ENCODE measurements at places on chromosomes 4 and X.

- DNase-seq: no peak
Observed at GRCh38 chrX:7789200-7789599, 53.8 kb upstream of the VCX start.

DNA sequence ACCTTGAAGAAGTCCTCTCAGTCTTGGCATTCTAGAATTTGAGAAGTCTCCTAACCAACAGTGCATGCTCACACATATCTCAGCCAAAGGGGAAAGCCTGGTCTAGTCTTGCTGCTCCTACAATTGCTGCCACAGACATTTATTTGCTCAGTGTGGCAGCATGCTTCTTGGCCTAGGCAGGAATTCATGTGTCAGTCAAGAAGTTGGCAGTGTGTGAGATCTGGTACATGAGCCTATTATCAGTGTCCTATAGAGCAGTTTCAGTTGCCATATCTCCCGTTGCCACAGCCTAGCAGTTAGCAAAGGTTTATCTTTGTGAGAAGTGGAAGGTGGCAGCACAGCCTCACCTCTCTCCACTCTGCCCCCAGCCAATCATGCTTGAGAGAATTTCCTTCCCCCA lies 176.9 kb upstream of the ARHGEF9 start:
- DNase-seq: no peak

DNA sequence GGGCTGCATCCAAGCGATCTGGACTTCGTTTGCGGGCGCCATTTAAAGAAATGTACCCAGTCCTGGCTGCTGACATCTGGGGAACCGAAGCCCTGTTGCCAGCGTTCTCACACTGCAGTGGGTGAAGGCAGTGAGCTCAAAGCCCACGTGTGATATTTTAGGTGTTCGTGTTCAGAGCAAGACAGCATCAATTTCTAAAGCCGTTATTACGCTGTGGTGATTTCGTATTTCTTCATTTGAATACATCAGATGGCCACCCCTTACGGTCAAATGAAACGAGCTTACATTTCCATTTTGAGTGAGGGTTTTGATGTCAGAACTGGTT lies 376 bp upstream of the C4orf36 start:
- DNase-seq: no peak

DNA sequence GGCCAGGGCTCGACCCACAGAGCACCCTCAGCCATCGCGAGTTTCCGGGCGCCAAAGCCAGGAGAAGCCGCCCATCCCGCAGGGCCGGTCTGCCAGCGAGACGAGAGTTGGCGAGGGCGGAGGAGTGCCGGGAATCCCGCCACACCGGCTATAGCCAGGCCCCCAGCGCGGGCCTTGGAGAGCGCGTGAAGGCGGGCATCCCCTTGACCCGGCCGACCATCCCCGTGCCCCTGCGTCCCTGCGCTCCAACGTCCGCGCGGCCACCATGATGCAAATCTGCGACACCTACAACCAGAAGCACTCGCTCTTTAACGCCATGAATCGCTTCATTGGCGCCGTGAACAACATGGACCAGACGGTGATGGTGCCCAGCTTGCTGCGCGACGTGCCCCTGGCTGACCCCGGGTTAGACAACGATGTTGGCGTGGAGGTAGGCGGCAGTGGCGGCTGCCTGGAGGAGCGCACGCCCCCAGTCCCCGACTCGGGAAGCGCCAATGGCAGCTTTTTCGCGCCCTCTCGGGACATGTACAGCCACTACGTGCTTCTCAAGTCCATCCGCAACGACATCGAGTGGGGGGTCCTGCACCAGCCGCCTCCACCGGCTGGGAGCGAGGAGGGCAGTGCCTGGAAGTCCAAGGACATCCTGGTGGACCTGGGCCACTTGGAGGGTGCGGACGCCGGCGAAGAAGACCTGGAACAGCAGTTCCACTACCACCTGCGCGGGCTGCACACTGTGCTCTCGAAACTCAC lies 3.6 kb downstream of the MID1IP1 start:
- peak; percentile 4 for DNase-seq

DNA sequence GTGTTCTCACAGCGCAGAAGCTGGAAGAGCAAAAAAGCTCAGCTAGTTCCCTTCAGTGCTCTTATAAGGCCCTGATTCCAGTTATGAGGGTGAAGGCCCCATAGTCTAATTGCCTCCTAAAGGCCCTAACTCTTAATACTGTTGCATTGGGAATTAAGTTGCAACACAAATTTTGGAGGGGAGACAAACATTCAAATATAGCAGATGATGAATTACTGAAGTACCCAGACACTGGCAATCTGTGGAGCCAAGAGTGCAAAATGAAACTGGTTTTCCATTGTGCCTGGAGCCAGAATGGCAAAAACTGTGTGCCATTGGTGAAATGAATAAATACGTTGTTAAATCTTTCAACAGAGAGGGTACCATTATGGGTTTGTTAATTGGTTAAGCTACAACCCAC lies 356.0 kb downstream of the PPARGC1A start:
- no peak for DNase-seq

DNA sequence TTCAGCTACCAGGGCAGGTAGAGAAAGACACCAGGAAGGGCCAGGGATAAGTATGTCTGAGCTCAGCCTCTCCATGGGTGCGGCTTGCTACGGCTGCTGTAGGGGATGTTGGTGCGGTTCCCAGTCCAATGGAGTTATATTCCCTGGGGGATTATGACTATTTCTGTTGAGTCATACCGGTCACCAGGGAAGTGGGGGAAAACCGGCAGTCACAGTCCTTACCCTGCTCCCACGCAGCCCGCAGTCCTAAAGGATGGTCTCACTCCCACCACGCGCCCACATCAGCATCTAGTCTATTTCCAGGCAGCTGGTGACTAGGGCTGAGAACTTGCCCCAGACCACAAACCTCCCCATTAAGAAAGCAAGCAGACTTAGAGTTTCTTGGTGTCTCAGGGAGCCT lies 191.6 kb downstream of the VEGFC start:
- DNase-seq: no peak

- no peak for DNase-seq
Observed at GRCh38 chr4:84954982-84955567, 11.4 kb downstream of the WDFY3 start.

GRCh38 chr4:20253735-20254409 lies 2.2 kb downstream of the SLIT2 start:
- DNase-seq: no peak

GRCh38 chrX:94576367-94577004 lies 902.5 kb downstream of the FAM133A start:
- DNase-seq: no peak

DNA sequence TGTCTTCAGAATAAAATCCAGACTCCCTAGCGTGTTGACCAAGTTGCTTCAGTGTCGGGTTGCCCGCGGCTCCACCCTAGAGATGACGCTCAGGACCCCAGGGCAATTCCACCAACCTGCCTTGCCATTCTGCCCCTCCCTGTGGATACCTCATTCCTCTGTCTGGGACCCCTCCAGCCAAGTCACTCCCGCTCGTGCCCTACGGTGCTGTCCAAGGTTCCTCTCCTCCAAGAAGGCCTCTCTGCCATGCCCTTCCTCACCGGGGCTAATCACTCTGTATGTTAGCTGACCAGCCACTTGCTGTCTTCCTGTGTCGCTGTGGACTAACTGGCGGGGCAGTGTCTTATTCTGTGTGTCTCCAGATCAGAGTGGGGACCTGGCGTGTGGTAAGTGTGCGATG lies 46.6 kb downstream of the TENM3 start:
- DNase-seq: no peak

DNA sequence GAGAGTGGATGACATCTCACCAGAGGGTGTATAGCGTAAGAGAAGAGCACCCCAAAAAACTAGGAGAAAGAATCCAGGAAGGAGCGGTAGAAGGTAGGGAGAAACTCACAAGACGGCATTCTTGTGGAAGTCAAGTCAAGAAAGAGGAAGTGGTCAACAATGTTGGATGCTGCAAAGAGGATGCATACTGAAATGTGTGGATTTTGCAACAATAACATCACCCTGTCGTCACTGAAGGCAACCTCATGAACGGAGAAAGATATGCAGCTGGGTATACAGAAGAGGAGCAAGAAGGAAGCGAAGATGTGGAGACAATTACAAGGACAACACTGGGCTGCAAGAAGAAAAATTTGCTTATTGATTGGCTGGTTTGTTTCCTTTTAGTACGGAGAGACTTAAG lies 11.4 kb upstream of the TAPT1 start:
- DNase-seq: no peak

- DNase-seq: no peak
Observed at GRCh38 chr4:84232309-84233095, 266.6 kb downstream of the NKX6-1 start.
